ENCODE measurements at places on chromosomes 6 and 20. TPM values are rescaled to one million over a fixed set of nuclear protein-coding genes. Genes with fewer than 3 reads are reported as not detected.

The MROH8 gene
- 4.4 TPM for total RNA-seq

The SLC4A11 gene
- 0.29 TPM for total RNA-seq

The KCNQ5 gene
- total RNA-seq = 0.34 TPM

The HDDC2 gene
- total RNA-seq = 30.9 TPM

The NKX2-2 gene
- not detected for total RNA-seq

The TNFRSF21 gene
- 21.4 TPM for total RNA-seq

The RPL10A gene
- total RNA-seq = 4,762 TPM

The BTBD3 gene
- total RNA-seq = 22.8 TPM

The EPPIN gene
- not detected for total RNA-seq

The RBPJL gene
- not detected for total RNA-seq

The FAM209A gene
- 0.76 TPM for total RNA-seq

The ZNF391 gene
- 5.9 TPM for total RNA-seq

The EYS gene
- total RNA-seq = not detected

The TBXT gene
- total RNA-seq = not detected

DNA sequence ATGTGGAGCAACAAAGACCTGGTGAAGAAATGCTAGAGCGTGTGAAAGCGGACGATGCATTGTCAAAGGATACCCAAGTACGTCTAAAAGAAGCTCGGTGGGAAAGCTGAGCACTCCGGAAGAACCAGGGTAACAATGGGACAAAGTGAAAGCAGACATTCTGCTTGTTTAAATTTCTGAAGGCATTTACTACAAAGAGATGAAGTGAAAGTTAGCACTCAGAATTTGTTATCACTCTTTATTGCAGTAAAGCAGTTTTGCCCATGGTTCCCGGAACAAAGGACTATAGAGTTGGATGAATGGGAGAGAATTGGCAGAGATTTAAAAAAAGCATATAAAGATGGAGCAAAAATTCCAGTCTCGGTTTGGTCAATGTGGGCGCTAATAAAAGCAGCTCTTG, 12.8 kb upstream of the IRAK1BP1 start:
- no peaks in the 10 kb centered on the region for H3K4me1 ChIP-seq
- no peaks in the 10 kb centered on the region for H3K36me3 ChIP-seq
- H3K4me3 ChIP-seq = no peak overlapping the region
- no peak overlapping the region for H3K27ac ChIP-seq

DNA sequence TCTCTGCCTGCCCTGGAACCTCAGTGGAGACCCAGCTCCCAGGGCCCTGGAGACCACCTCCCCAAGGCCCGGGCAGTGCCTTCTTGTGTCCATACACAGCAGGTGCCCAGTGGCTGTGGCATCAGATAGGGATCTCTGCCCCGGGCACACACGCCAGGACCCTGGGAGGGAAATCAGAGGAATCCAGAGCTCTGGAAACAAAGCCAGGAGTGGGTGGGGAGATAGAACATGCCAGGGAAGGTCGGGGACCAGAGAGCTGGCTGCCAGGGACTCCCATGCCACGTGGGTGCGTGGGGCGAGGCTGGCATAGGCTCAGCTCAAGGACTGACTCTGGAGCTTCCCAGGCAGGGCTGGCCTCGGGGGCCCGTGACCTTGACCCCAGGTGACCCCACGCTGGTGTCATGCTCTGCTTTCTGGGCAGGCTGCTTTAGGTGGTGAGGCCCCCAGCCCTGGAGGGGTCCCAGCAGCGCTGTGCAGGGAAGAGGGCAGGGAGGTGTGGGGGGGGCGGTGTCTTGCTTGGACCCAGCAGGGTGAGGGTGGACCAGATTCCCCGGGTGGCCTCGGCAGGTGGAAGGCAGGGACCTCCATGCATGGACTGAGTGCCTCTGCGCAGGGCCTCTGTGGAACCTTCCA, 17.6 kb upstream of the GATA5 start:
- H3K4me1 ChIP-seq = peaks cover 6% of the 10 kb centered on the region
- H3K27me3 ChIP-seq = no peaks in the 10 kb centered on the region
- no peak for DNase-seq
- H3K36me3 ChIP-seq = no peaks in the 10 kb centered on the region
- H3K27ac ChIP-seq = no peak overlapping the region

DNA sequence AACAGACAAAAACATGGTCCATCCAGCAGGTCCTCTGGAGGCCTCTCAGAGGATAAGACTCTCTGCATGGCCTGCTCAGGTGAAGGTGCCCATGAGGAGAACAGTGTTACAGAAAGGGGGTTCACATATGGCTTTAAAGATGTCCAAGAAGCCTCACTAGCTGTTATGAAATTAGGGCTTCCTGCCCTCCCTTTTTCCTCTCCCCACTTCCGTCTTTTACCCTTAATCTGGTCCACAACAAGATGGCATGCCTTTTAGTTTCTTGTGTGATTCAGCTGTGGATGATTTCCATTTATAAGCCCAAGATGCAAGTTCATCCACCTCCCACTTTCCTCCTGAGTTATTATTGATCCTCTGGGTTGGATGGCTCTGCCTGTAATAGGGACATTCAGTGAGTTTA, 14.0 kb downstream of the GCNT2 start:
- H3K27ac ChIP-seq = no peak overlapping the region
- no peaks in the 10 kb centered on the region for H3K36me3 ChIP-seq
- no peak for DNase-seq
- no peak overlapping the region for H3K4me3 ChIP-seq
- H3K27me3 ChIP-seq = no peaks in the 10 kb centered on the region

DNA sequence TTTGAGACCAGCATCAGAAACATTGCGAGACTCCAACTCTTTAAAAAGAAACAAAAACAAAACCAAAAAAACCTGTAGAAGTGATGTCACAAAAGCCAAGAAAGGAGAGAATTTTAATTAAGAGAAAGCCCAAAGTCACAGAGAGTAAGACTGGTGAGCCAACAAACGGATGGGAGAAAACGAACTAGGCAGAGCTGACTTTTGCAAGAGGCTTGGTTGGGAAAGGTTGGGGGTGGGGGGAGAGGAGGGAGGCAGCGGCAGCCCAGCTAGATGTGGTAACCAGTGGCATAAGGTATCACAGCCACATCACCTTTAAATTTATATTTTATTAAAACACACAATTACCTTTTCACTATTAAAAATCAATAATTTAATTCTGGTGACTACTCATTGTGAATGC, 23.5 kb downstream of the NOL7 start:
- H3K27me3 ChIP-seq = no peaks in the 10 kb centered on the region
- H3K27ac ChIP-seq = no peak overlapping the region
- H3K36me3 ChIP-seq = no peaks in the 10 kb centered on the region

DNA sequence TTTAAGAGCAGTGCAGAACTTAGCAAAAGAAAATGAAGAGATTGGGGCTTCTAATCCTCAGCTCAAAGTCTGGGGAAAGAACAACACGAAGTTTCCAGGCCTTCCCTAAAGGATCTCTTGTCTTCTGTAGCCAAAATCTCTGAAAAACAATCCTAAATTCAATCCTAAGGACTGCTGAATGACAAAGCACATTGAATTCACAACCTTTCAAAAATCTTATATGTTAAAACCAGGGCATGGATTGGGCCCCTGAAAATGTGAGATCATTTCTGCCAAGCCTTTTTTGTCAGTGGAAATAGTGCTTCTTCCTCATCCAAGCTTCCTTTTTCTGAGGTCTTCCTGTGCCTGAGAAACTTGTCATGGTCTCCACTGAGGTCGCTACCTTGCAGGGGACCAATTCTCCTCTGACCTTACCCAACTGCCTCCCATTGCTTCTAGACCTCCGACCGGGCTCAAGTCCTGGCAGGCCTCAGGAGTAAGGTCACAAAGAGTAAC, 126.2 kb upstream of the ARID1B start:
- H3K4me1 ChIP-seq = no peaks in the 10 kb centered on the region
- H3K27ac ChIP-seq = no peak overlapping the region
- no peak for DNase-seq
- no peaks in the 10 kb centered on the region for H3K27me3 ChIP-seq
- no peaks in the 10 kb centered on the region for H3K36me3 ChIP-seq

GRCh38 chr20:15012566-15012965, 675.2 kb upstream of the FLRT3 start:
- no peaks in the 10 kb centered on the region for H3K36me3 ChIP-seq
- no peaks in the 10 kb centered on the region for H3K27me3 ChIP-seq
- H3K4me3 ChIP-seq = no peak overlapping the region
- no peak overlapping the region for H3K27ac ChIP-seq
- no peak for DNase-seq

- no peak overlapping the region for H3K27ac ChIP-seq
- H3K4me3 ChIP-seq = no peak overlapping the region
- no peaks in the 10 kb centered on the region for H3K27me3 ChIP-seq
- H3K36me3 ChIP-seq = no peaks in the 10 kb centered on the region
Measured at GRCh38 chr6:120894077-120894476, 440.2 kb downstream of the TBC1D32 start.

- H3K4me3 ChIP-seq = no peak overlapping the region
- no peaks in the 10 kb centered on the region for H3K27me3 ChIP-seq
- H3K4me1 ChIP-seq = no peaks in the 10 kb centered on the region
- DNase-seq = no peak
- no peaks in the 10 kb centered on the region for H3K36me3 ChIP-seq
- H3K27ac ChIP-seq = no peak overlapping the region
Measured at GRCh38 chr20:9411833-9412232, 102.6 kb upstream of the LAMP5 start.

DNA sequence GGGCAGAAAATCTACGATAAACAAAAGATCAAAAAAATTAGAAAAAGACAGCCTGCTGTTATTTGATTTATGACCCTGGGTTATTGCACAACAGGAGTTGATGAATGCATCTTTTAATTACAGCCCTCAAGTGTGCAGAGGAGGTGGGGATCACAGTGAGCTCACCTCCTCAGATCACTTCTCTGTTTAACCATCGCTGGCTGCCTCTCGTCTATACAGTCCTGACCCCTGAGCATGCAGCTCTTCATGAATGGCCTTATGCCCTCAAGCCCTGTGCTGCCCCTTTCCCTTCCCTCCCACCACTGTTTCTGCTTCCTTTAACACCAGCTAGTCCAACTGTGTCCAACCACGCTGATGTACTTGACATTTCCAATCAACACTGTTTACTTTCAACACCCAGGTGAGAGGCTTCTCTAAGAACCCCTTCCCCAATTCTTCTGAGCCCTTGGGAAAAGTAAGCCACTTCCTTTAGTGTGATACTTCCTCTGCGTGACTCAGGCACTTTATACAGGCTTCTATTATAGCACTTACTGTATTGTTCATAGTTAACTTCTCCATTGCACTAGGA, 60.6 kb upstream of the RIPOR2 start:
- H3K27ac ChIP-seq = peak overlapping the region; percentile 27
- no peak overlapping the region for H3K4me3 ChIP-seq
- H3K36me3 ChIP-seq = no peaks in the 10 kb centered on the region
- H3K27me3 ChIP-seq = no peaks in the 10 kb centered on the region
- H3K4me1 ChIP-seq = no peaks in the 10 kb centered on the region
- no peak for DNase-seq

- no peak overlapping the region for H3K27ac ChIP-seq
- DNase-seq = no peak
- no peaks in the 10 kb centered on the region for H3K4me1 ChIP-seq
- H3K4me3 ChIP-seq = no peak overlapping the region
Measured at GRCh38 chr20:49859807-49860206, 47.2 kb downstream of the SLC9A8 start.

- H3K27ac ChIP-seq = no peak overlapping the region
- H3K4me3 ChIP-seq = no peak overlapping the region
- H3K36me3 ChIP-seq = no peaks in the 10 kb centered on the region
- no peak for DNase-seq
- H3K4me1 ChIP-seq = no peaks in the 10 kb centered on the region
Measured at GRCh38 chr6:142824426-142824825, 120.5 kb downstream of the HIVEP2 start.

- H3K27me3 ChIP-seq = no peaks in the 10 kb centered on the region
- no peaks in the 10 kb centered on the region for H3K36me3 ChIP-seq
- peak overlapping the region; percentile 71 for H3K27ac ChIP-seq
- no peak overlapping the region for H3K4me3 ChIP-seq
- no peaks in the 10 kb centered on the region for H3K4me1 ChIP-seq
Measured at GRCh38 chr20:24501764-24502556, 32.5 kb downstream of the SYNDIG1 start.

DNA sequence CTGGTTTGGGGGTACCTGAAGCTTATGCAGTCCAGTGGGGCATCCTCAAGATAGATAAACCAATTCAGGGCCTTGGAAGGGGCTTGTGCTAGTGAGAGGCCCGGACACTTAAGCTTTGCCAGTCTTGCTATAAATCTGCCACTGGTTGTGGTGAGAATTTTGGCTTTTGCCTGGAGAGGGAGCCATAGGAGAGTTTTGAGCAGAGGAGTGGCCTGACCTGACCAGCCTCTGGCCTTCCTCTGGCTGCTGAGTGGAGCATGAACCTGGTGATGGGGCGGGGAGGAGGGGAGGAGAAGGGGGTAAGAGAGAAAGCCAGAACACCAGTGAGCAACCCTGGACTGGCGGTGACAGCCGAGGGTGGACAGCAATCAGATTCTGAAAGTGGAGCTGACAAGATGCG, 7.1 kb downstream of the TMEM74B start:
- no peak for DNase-seq
- H3K4me3 ChIP-seq = no peak overlapping the region
- no peaks in the 10 kb centered on the region for H3K36me3 ChIP-seq
- H3K4me1 ChIP-seq = no peaks in the 10 kb centered on the region
- H3K27me3 ChIP-seq = no peaks in the 10 kb centered on the region

- no peaks in the 10 kb centered on the region for H3K36me3 ChIP-seq
- DNase-seq = no peak
- H3K4me3 ChIP-seq = no peak overlapping the region
- no peaks in the 10 kb centered on the region for H3K4me1 ChIP-seq
- H3K27me3 ChIP-seq = no peaks in the 10 kb centered on the region
Measured at GRCh38 chr20:50735813-50736212, 4.4 kb downstream of the PARD6B start.

GRCh38 chr6:2063547-2063946, 181.9 kb downstream of the GMDS start:
- H3K27me3 ChIP-seq = no peaks in the 10 kb centered on the region
- H3K4me3 ChIP-seq = no peak overlapping the region
- H3K27ac ChIP-seq = no peak overlapping the region
- no peaks in the 10 kb centered on the region for H3K36me3 ChIP-seq

- H3K4me3 ChIP-seq = no peak overlapping the region
- no peak for DNase-seq
- H3K27me3 ChIP-seq = no peaks in the 10 kb centered on the region
- H3K4me1 ChIP-seq = peaks cover 15% of the 10 kb centered on the region
- H3K27ac ChIP-seq = peak overlapping the region; percentile 52
Measured at GRCh38 chr6:35048031-35048613, 93.0 kb downstream of the TCP11 start.

- H3K4me1 ChIP-seq = no peaks in the 10 kb centered on the region
- no peak overlapping the region for H3K27ac ChIP-seq
- no peaks in the 10 kb centered on the region for H3K36me3 ChIP-seq
- H3K27me3 ChIP-seq = no peaks in the 10 kb centered on the region
Measured at GRCh38 chr20:39880890-39881289, 808.1 kb downstream of the MAFB start.

Measured in uterus (tissue), 4 donors.